Mammary epithelial cell (primary cell): ENCODE measurements at places on chromosomes 5 and 9. TPM values are rescaled to one million over a fixed set of nuclear protein-coding genes. Genes with fewer than 3 reads are reported as not detected.

SLC34A1 gene
- not detected for total RNA-seq

DNA sequence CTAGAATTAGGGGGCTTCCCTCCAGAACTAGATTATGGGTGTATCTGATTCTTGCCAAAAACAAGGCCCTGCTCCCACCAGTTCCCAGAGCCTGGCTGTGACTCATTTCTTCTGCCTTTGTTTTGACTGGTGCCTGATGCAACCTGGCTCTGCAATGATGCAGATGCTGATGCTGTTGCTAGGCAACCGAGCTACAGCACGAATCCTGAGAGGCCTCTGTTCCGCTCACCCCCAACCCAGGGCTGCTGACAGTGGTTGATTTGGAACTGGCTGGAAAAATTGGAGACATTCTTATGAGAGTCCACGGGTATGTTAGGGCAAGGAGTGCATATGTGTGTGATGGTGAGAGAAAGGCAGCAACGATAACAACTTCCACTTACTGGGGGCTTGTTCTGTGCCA is 100.3 kb downstream of the NSG2 start:
- no peak for DNase-seq

RXFP3 gene
- total RNA-seq, result not detected

- DNase-seq, result no peak
Observed at GRCh38 chr5:65791712-65792673, 70.0 kb downstream of the NLN start.

DNA sequence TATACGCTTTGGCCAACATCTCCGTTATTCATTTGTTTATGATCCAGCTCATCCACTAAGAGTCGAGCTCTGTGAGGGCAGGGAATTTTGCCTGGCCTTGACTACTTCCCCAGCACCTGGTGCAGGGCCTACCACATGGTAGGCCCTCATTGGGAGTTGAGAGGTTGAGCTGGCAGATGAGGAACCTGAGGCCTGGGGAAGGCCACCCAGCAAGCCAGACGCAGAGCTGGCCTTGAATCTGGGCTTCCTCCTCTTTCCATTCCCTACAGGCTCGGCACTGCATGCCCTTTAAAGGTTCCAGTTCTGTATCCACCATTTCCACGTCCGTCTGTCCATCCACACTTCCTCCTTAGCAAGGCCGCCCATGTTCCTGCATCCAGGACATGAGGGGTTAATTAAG is 24.2 kb downstream of the KCNMB1 start:
- DNase-seq, result no peak

SOHLH1 gene
- total RNA-seq, result not detected in 2 replicates

CCIN gene
- total RNA-seq, result not detected in 2 replicates

- DNase-seq, result no peak
Observed at GRCh38 chr5:157570531-157571200, 4.9 kb downstream of the ADAM19 start.

PRDM9 gene
- total RNA-seq, result not detected

DNA sequence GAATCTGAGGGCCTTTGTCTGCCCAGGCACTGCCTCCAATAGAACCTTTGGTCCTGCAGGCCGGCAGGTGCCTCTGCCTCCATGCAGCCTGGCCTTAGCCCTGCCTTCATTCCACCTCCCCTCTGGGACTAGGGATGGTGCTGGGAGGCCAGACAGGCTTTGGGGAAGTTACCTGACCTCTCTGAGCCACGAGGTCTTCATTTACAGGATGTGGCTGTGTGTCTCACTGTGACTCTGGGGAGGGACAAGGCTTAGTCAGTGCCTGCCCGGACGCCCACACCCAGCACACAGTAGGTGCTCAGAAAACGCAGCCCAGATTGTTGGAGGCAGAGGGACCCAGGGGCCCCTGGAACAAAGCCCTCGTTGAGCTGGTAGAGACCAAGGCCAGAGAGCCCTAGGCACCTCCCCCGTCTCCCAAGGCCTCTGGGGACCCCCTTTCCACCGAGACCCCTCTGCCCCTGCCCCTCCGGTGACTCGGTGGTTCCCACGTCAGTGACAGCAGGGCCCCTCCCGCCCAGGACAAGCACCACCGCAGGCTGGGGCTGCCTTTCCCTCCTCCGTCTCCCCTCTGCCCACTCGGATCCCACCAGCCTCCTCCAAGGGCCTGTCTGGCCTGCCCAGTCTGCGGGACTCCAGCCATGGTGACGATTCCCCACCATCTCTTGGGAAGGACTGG is 46.9 kb upstream of the EGFL7 start:
- DNase-seq, result no peak

EDIL3 gene
- 137 TPM for total RNA-seq

DNA sequence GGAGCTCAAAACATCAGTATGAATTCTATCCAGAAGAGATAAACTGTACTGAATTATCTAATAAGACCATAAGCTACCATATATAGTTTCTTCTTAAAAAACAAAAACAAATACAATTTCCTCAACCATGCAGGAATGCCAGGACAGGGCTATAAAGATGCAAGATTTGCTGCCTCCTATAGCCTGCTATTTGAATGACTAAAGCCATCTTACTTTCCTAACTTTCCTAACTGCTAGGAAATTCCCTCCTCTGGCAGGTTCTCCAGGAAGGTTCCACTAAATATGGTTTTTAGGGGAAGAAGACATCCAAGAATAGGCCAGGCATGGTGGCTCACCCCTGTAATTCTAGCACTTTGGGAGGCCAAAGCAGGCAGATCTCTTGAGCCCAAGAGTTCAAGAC is 15.1 kb downstream of the KIF27 start:
- no peak for DNase-seq

SLC45A2 gene
- total RNA-seq, result 0.31 TPM in 1 of 2 replicates, not detected in the other

DNA sequence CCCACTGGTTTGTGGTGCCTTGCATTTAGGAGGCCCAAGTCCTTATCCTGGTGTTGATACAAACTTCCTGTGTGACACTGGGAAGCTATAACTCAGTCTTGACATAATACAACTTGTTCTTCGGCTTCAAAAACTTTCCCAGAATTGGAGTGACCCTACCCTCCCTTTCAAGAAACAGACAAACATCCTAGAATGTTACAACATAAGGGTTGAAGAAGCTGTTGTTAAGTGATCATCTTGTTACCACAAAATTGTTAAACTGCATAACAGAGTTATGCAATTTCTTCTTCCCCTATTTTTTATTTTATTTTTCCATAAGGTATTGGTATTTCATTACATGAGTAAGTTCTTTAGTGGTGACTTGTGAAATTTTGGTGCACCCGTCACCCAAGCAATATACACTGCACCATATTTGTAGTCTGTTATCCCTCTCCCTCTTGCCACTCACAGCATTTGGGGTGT is 21.3 kb downstream of the TLR4 start:
- no peak for DNase-seq

TNIP1 gene
- total RNA-seq, result 191 and 247 TPM in 2 replicates
